ENCODE measurements at places on chromosomes 7 and 10.

GRCh38 chr10:129898706-129899268 is 65.3 kb downstream of the EBF3 start:
- DNase-seq, result no peak

GRCh38 chr7:143510854-143511592 is 33.4 kb downstream of the TAS2R41 start:
- no peak for DNase-seq

DNA sequence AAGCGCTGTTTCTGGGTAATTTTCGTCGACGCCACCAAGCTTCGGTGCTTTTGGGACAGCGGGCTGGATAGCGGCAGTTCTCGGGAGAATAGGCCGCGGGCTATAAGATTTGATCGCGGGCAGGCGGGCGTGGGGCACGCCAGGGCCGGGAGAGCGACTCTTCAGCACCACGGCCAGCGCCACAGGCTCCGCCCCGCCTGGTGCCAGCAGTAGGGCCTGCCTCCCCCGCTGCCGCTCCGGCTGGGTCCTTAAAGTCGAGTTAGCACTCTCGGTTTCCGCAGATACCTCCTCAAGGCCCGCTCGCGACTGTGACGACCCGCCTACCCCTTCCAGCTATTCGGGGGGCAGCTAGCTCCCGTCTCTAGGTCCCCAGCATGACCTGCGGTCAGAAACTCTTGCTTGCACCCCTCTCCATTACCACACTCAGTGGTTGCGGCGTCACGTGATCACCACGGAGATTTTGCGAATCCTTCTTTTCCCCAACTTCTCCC is 9.4 kb downstream of the NXPH1 start:
- no peak for DNase-seq

- DNase-seq, result no peak
Measured at GRCh38 chr7:155745737-155746136, 66.5 kb downstream of the SHH start.

GRCh38 chr10:130806426-130806825 is 505.1 kb downstream of the TCERG1L start:
- no peak for DNase-seq

GRCh38 chr10:119395280-119396007 is 147.1 kb downstream of the RGS10 start:
- no peak for DNase-seq

- no peak for DNase-seq
Measured at GRCh38 chr7:101985903-101986734, 168.7 kb downstream of the CUX1 start.

GRCh38 chr10:7239312-7239985 is 171.4 kb downstream of the SFMBT2 start:
- DNase-seq, result no peak

DNA sequence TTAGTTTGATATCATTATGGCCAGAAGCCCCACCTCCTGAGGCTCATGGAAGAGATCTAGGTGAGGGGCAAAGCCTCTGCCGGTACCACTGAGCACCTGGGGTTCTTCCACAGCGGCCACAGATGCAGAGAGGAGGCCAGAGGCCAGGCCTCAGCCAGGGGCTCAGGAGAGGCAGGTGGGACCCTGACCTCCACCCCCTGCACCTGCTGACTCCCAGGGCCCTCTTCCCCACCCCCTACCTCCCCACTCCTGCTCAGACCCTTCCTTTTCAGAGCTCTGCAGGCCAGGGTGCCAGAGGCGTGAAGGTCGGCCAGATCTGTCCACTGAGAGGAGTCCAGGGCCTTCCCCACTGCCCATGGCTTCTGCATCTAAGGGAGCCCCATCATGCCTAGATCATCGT is 178.7 kb upstream of the PPP2R2D start:
- DNase-seq, result no peak

DNA sequence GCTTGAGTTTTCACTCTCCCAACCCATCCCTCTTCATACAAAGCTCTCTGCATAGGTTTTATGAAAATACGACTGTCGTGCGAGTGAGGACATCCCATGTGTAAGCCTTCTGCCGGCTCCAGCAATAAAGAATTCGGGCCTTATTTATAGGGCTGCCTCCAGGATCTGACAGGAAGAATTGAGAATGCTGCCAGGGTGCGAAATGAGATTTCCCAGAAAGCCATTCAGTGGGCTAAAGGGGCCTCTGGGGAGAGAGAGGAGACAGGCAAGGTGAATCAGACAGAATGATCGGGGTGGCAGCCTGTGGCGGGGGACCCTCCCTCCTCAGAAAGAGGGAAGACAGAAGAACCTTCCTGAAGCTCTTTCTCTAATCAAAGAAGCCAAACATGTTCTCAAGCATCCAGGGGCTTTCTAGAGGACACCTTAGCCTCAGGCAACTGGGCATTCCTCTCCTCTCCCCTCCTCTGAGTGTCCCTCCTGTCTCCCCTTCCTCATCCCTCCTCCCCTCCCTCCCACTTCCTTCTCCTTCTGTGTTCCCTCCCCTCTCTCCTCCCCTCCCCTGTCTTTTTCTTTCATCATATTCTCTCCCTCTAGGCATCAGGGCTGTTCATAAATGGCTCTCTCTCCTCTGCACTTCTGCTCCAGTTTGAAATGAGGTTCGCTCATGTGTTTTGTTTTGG is 410.9 kb downstream of the TYW1 start:
- DNase-seq, result no peak

- DNase-seq, result no peak
Measured at GRCh38 chr10:43594944-43595589, 11.2 kb upstream of the ZNF485 start.
